ENCODE measurements at places on chromosomes 7 and 10.

GRCh38 chr10:51846856-51847506 lies 147.6 kb upstream of the CSTF2T start:
- ATAC-seq = no peak

GRCh38 chr10:71511206-71511605 lies 114.5 kb downstream of the CDH23 start:
- ATAC-seq = no peak

DNA sequence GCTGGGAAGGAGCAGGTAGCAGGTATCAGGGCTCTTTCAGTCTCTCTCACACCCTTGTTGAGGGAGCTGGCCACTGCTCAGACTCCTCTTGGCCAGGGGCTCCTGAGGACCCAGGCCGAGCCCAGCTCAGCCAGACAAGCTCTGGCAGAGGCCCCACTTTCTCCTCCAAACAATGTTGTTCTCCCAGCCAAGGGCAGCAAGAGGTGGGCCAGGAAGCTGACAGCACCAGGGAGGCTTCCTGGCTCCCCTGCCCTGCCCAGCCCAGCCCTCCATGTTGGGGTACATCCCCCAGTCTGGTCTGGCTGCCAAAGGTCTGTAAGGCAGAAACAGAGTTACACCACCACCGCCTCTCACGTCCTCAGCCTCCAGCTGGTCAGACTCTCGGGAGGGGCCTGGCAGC lies 33.9 kb upstream of the COL13A1 start:
- no peak for ATAC-seq

DNA sequence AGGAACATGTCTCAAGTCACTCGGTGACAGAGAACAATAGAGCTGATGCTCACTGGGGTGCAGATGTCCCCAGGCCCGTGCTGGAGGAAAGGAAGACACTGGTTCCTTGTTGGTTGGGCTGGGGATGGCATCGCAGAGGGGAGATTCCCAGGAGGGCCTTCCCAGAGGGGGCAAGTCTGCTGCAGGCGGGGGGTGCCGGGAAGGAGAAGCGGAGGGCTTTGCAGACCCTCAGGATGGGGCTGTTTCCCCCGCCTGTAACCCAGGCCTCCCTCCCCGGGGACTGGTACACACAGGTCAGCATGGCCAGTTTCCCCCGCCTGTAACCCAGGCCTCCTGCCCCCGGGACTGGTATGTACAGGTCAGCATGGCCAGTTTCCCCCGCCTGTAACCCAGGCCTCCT lies 283.8 kb downstream of the DNAJB6 start:
- no peak for ATAC-seq

- ATAC-seq = peak; percentile 12
Measured at GRCh38 chr10:73893426-73893825, 17.5 kb upstream of the PLAU start.

GRCh38 chr10:76998451-76998850 lies 639.2 kb downstream of the KCNMA1 start:
- ATAC-seq = no peak

DNA sequence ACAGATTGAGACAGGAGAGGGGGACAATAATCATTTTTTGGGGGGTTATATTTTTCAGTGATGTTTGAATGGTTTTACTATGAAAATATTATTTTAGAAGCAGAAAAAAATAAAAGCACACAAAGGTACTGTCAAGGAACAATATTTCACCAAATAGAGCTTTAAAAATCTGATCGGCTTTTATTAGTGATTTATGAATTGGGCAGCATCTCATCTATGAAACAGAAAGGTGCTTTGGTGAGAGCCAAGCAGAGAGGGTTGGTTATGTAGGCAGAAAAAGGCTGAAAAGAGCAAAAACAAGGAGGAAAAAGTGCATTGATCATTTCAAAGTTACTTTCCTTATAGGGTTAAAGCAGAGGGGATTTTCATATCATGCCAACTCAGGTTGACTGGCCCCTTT lies 26.4 kb upstream of the CPA2 start:
- no peak for ATAC-seq

- ATAC-seq = no peak
Measured at GRCh38 chr10:68075550-68076004, 494 bp upstream of the HERC4 start.

DNA sequence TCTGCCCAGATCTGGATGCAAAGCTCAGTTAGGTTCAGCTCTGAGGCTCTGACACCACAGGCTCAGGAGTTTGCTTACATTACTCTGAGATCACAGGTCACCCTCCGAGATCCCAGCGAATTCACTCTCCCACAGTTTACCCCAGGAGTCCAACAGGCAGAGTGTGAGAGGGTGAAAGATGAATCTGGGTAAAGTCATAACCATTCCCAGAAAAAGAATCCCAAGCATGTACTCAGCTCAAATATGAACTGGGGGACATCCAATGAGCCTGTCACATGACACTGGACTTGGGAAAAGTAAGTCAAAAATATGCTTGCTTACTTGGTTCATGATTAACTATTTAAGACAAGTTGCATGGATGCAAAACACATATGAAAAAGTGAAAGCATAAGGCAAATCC lies 110.3 kb upstream of the ARID5B start:
- no peak for ATAC-seq

DNA sequence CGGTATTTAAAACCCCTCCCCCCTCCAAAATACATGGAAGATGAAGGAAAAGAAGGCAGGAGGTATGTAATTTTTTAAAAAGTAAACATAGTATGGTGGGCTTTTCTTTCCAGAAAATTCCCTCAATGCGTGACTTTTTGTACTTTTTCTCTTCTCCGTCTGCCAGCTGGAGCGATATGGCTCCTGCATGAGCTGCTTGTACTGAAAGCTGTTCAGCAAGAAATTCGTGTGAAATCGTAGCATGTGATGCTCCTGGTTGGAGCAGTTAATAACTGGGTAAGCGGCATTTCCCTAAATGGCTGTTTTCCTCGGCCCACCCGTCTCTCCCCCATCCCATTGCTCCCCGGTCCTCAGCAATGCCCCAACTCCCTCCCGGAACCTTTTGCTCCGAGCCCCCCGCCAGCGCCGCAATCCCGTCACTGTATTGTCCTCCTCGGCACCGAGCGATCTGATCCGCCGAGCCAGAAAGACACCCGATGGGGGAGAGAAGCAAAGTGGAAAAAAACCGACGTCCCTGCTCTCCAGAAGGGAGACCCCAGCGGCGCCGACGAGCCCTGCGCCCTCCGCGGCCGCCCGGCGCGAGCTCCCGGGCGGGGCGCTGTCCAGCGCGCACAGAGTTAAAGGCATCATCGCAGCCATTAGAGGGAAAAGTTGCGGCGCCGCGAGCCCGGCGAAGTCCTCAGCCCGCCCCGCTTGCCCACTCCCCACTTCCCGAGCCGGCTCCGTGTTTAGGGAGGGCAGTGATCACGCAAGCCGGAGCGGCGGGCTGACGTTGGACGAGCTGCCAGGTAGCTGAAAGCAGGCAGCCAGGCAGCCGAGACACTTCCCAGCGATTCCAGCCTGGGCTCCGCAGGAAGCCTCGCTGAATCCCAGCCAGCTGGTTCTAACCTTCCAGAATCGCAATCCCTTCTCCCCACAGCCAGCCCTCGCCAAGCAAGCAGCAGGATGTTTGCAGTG lies at the start of gene VSTM2A:
TSS of gene VSTM2A (plus strand) at position 707 of the 957 bp plus-strand sequence. CDS start 356 bp downstream, outside the sequence.
- no peak for ATAC-seq

- ATAC-seq = no peak
Measured at GRCh38 chr7:122951006-122951405, 44.5 kb downstream of the TAS2R16 start.

GRCh38 chr7:84157171-84157570 lies 37.4 kb downstream of the SEMA3A start:
- no peak for ATAC-seq

- ATAC-seq = peak; percentile 81
Measured at GRCh38 chr7:16801111-16801542, 3.7 kb downstream of the AGR2 start.

DNA sequence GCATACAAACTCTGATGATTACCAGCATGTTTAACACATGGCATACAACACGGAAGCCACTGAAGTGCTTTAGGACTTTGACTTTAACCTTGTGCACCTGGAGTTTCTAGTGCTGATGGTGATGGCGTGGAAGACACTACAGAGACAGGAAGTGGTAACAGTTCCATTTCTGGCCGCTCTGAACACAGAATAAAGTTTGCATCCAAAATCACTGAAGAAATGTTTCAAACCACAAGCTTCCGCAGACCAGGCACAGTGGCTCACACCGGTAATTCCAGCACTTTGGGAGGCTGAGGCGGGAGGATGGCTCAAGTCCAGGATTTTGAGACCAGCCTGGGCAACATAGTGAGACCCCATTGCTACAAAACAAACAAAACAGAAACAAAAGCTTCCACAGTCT lies 40.3 kb upstream of the TNPO3 start:
- no peak for ATAC-seq

DNA sequence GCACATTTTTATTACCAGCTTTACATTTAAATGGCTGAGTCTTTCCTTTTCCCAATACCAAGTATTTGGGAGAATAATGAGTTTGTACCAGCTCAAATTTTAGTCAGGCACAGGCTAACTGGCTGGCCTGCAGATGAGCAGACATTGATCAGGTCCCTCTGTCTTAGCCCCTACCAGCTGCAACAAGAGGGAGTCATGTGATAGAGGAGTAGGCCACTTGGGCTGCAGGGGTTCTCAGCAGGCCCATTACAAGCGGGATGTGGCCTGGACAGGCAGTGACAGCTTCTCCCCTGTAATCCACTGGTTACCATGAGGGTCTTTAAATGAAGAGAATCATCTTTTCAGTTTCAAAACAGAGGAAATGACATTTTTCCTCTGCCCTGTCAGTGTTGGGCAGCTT lies 283.6 kb downstream of the SUGCT start:
- no peak for ATAC-seq

- no peak for ATAC-seq
Measured at GRCh38 chr7:69418869-69419670, 179.2 kb upstream of the AUTS2 start.

DNA sequence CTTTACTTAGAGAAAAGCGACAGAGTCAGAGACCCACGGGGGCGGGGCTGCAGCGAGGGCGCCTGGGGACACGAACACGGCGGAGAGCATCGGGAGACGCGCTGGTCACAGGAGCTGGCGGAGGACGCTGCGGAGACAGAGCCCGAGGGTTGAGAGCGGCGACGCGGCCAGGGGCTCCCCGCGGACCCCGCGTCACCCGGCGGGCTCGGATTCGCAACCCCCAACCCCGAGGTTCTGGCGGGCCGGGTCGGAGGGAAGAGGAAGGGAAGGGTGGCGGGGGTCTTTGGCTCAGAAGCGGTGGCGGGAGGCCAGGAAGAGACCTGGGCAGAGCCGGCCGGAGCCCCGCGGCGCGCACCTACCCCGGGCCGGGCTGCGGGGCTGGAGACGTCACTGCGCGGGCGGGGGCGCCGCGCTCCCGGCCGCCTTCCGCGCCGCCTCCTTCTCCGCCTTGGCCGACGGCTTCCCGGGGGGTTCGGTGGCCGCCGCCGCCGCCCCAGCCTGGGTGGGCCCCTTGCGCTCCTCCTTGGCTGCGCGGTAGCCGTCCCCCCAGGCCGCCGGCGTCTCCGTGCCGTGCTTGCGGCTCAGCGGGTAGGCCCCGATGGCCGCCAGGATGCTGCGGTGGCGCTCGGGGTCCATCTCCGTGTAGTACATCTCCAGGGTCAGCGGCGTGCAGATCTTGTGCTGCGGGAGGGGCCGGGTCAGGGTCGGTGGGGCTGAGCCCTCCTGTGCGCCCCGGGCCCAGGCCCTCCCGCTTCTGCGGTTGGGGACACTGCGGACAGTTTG lies 11.1 kb downstream of the CALY start:
- ATAC-seq = no peak

- peak; percentile 90 for ATAC-seq
Measured at GRCh38 chr7:29607889-29608288, 44.3 kb downstream of the PRR15 start.

DNA sequence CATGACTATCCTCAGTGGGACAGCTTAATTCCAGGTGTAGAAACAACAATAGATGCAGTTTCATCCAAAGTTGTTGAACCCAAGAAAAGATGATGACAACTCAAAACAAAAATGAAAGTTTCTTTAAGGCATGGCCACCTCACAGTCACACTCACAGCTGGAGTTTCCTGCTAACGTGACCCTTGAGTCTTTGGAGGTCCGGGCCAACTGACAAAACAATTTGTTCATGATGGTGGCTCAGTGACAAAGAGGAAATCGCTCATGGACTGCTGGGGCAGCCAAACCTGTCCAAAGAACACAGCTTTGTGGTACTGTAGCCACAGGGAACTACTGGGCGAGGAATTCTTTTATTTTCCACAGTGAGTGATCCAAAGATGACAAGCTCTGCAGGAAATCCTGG lies 96.0 kb upstream of the JCAD start:
- ATAC-seq = no peak

DNA sequence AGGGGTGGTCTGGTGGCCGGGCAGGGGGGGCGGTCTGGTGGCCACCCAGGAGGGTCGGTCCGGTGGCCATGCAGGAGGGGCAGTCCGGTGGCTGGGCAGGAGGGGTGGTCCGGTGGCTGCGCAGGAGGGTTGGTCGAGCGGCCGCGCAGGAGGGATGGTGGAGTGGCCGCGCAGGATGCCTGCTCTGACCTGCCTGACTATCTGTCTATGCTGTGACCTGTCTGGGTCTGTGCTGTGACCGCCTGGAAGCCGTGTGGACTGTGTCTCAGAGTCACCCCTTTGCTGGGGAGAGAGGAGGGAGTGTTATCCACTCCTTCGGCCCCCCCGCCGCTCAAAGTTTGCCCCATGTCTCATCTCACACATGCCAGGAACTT lies 113.2 kb downstream of the ACTR3B start:
- no peak for ATAC-seq

- ATAC-seq = no peak
Measured at GRCh38 chr10:18658271-18659124, 733 bp upstream of the ARL5B start.

DNA sequence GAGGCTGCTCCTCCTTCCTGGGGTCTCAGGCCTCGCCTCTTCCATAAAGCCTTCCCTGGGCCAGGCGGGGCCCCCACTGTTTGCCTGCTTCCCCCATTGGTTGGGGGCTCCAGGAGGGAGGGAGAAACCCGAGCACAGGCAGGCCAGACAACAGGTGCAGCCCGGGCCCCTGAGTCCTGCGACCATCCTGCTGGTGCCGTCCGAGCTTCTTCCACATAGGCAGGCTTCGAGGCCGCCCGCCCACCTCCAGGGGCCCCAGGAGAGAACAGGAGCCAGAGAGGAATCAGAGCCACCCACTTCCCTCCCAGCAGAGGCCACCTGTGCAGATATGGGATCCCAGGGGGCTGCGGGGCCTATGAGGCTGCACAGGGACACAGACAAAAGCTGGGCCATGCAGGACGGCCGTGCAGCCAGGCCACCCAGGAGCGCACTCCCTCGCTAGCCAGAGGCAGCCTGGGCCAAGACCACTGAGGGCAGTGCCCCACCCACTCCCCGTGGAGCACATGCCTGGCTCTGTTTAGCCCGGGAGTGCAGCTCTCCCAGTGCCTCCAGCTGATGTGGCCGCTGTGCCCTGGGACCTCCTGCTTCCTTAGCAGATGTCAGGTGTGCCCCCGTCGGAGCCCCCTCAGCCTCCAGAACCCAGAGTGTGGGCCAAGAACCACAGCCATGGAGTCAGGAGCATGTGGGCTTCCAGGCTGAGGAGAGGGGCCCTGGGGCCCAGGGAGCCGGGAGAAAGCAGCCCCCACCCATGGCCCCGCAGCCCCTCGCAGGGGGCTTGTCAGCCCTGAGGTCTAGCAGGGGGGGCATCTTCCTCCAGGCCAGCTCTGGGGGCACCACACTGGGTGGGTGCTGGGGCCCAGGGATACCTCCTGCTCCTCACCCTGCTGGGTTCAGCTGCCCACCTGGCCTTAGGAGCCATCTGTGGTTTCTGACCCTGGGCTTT lies 59.9 kb upstream of the INPP5A start:
- ATAC-seq = no peak

GRCh38 chr10:6110136-6110535 lies 21.3 kb downstream of the RBM17 start:
- ATAC-seq = no peak

All from esophagus mucosa (tissue), 1 donor.